ENCODE measurements at places on chromosomes 12 and 14.

DNA sequence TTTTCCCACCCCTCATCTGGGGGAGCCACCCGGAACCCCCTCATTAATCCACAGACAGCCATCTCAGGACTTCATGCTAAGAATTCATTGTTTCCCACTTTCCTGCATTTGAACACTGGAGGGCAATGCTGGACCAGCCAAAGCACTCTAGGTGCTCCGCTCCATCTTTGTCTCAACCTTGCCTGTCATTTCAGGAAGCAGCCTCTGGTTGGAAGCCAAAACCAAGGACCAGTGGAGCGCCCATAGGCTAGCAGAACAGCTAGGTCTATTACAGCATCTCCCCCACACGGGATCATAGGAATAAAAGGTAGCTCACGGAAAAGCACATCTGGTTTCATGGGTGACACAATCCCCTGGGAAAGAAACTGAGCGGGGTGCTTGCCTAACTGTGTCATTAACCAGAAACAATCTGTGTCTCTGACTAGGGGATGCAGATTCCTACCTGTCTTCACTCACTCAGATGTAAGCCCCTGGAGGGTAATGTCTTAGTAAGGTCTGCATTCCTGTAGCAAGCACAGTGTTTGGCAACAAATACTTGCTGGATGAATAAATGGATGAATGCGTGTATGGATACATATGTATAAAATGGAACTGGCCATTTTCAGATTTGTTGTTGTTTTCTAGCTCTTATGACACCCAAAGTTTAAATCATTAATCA, 197.0 kb downstream of the DAD1 start:
- no peak overlapping the region for H3K27ac ChIP-seq
- no peak overlapping the region for H3K4me3 ChIP-seq

- no peak overlapping the region for H3K27ac ChIP-seq
- DNase-seq, result no peak
- H3K4me3 ChIP-seq, result no peak overlapping the region
- H3K4me1 ChIP-seq, result peaks cover 10% of the 10 kb centered on the region
- peaks cover 7% of the 10 kb centered on the region for H3K27me3 ChIP-seq
- H3K36me3 ChIP-seq, result peaks cover 1% of the 10 kb centered on the region
These were observed 322.2 kb downstream of the AEBP2 start for GRCh38 chr12:19761463-19761862.

GRCh38 chr12:52975204-52975603, 26.3 kb downstream of the KRT18 start:
- H3K27me3 ChIP-seq, result peaks cover 39% of the 10 kb centered on the region
- H3K36me3 ChIP-seq, result no peaks in the 10 kb centered on the region
- H3K4me3 ChIP-seq, result no peak overlapping the region
- no peak for DNase-seq
- peaks cover 8% of the 10 kb centered on the region for H3K4me1 ChIP-seq
- no peak overlapping the region for H3K27ac ChIP-seq

DNA sequence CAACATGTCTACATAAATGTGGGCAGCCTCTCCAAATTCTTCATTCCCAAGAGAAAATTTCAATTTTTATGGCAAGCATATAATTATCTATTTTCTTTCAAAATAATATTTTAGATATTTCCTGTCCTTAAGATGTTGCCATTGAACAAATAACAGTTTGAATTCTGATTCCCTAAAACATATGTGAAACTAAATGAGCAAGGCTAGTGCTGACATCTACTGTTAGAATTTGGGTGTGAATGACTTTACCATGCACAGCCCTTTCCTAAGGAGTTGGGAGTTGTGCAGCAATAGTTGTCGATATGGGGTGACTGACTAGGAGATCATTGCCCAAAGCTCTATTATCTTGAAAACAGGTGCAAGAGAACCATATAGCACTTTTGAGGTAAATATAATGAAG, 108.2 kb upstream of the SLC38A4 start:
- no peak overlapping the region for H3K27ac ChIP-seq
- no peak for DNase-seq
- no peaks in the 10 kb centered on the region for H3K36me3 ChIP-seq
- H3K4me3 ChIP-seq, result no peak overlapping the region

GRCh38 chr12:33322519-33322918, 117.1 kb downstream of the SYT10 start:
- H3K4me1 ChIP-seq, result no peaks in the 10 kb centered on the region
- H3K27me3 ChIP-seq, result no peaks in the 10 kb centered on the region
- H3K36me3 ChIP-seq, result no peaks in the 10 kb centered on the region
- H3K4me3 ChIP-seq, result no peak overlapping the region

GRCh38 chr12:18277196-18277595, 15.9 kb downstream of the PIK3C2G start:
- no peaks in the 10 kb centered on the region for H3K36me3 ChIP-seq
- no peaks in the 10 kb centered on the region for H3K4me1 ChIP-seq
- no peak overlapping the region for H3K27ac ChIP-seq
- no peak overlapping the region for H3K4me3 ChIP-seq
- no peaks in the 10 kb centered on the region for H3K27me3 ChIP-seq

- DNase-seq, result no peak
- H3K36me3 ChIP-seq, result no peaks in the 10 kb centered on the region
- peaks cover 27% of the 10 kb centered on the region for H3K27me3 ChIP-seq
- H3K27ac ChIP-seq, result no peak overlapping the region
- H3K4me3 ChIP-seq, result no peak overlapping the region
- H3K4me1 ChIP-seq, result no peaks in the 10 kb centered on the region
These were observed 3.0 kb downstream of the PLEKHH1 start for GRCh38 chr14:67536087-67536486.

- no peak for DNase-seq
- no peaks in the 10 kb centered on the region for H3K4me1 ChIP-seq
- no peak overlapping the region for H3K27ac ChIP-seq
These were observed 63.8 kb downstream of the FAR2 start for GRCh38 chr12:29212682-29213403.

GRCh38 chr12:121443193-121443870, 43.4 kb downstream of the RNF34 start:
- H3K27ac ChIP-seq, result peak overlapping the region; percentile 72
- no peak overlapping the region for H3K4me3 ChIP-seq
- H3K36me3 ChIP-seq, result peaks cover 2% of the 10 kb centered on the region

GRCh38 chr12:127787544-127787943, 479.4 kb upstream of the TMEM132C start:
- H3K4me1 ChIP-seq, result no peaks in the 10 kb centered on the region
- H3K27ac ChIP-seq, result no peak overlapping the region
- H3K4me3 ChIP-seq, result no peak overlapping the region
- H3K27me3 ChIP-seq, result no peaks in the 10 kb centered on the region
- no peak for DNase-seq
- no peaks in the 10 kb centered on the region for H3K36me3 ChIP-seq

- peaks cover 5% of the 10 kb centered on the region for H3K4me1 ChIP-seq
- H3K27me3 ChIP-seq, result no peaks in the 10 kb centered on the region
These were observed 109.3 kb downstream of the VRK1 start for GRCh38 chr14:96906434-96906833.

GRCh38 chr14:69979882-69980281, 100.7 kb downstream of the SMOC1 start:
- DNase-seq, result no peak
- H3K4me3 ChIP-seq, result no peak overlapping the region
- no peaks in the 10 kb centered on the region for H3K4me1 ChIP-seq
- peaks cover 26% of the 10 kb centered on the region for H3K27me3 ChIP-seq
- H3K36me3 ChIP-seq, result no peaks in the 10 kb centered on the region

DNA sequence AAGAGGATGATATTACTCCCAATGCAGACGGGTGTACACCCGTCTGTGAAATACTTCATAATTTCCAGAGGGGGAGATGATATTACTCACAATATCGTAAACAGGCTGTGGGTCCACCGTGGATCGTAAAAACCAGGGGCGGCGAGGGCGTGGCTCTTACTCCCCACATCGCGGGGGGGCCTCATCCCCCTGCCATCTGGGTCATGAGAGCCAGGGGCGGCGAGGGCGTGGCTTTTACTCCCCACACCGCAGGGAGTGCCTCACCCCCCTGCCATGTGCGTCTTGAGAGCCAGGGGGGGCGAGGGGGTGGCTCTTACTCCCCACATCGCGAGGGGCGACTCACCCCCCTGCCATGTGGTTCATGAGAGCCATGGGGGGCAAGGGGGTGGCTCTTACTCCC, 86.2 kb upstream of the GNG2 start:
- peaks cover 8% of the 10 kb centered on the region for H3K4me1 ChIP-seq
- no peak for DNase-seq
- no peak overlapping the region for H3K4me3 ChIP-seq
- no peaks in the 10 kb centered on the region for H3K36me3 ChIP-seq
- no peak overlapping the region for H3K27ac ChIP-seq

- DNase-seq, result no peak
- H3K4me1 ChIP-seq, result peaks cover 19% of the 10 kb centered on the region
- no peak overlapping the region for H3K4me3 ChIP-seq
- H3K27me3 ChIP-seq, result no peaks in the 10 kb centered on the region
- H3K27ac ChIP-seq, result no peak overlapping the region
These were observed 9.1 kb downstream of the GSG1 start for GRCh38 chr12:13094367-13094766.

- H3K27ac ChIP-seq, result no peak overlapping the region
- H3K4me1 ChIP-seq, result no peaks in the 10 kb centered on the region
- no peak for DNase-seq
- H3K27me3 ChIP-seq, result no peaks in the 10 kb centered on the region
- no peak overlapping the region for H3K4me3 ChIP-seq
These were observed 74.1 kb downstream of the KIF26A start for GRCh38 chr14:104212206-104213095.

- H3K27ac ChIP-seq, result no peak overlapping the region
- H3K27me3 ChIP-seq, result no peaks in the 10 kb centered on the region
- peaks cover 5% of the 10 kb centered on the region for H3K36me3 ChIP-seq
- no peak for DNase-seq
- H3K4me3 ChIP-seq, result no peak overlapping the region
These were observed 58.3 kb upstream of the ISM2 start for GRCh38 chr14:77556946-77557345.

GRCh38 chr12:10709808-10710207, 13.3 kb downstream of the YBX3 start:
- no peak overlapping the region for H3K4me3 ChIP-seq
- no peaks in the 10 kb centered on the region for H3K27me3 ChIP-seq
- H3K36me3 ChIP-seq, result peaks cover 15% of the 10 kb centered on the region
- H3K4me1 ChIP-seq, result no peaks in the 10 kb centered on the region

DNA sequence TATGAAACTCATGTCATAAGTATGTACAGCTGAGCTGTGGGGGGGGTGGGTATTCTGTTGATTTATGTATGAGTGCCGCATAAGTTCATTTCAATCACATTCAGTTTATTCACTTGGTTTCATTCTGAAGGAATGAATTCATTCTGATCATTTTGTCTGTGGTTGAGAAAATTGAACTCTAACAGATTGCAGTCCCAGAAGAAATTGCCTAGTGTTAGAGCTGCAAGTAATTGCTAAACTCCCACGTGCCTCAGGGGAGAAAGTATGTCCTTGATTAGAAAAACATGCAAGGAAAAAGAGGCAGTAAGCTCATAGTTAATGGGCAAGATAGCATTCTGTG, 442.4 kb upstream of the MGAT4C start:
- no peaks in the 10 kb centered on the region for H3K4me1 ChIP-seq
- H3K27ac ChIP-seq, result no peak overlapping the region
- no peaks in the 10 kb centered on the region for H3K36me3 ChIP-seq
- H3K27me3 ChIP-seq, result no peaks in the 10 kb centered on the region

- H3K27me3 ChIP-seq, result no peaks in the 10 kb centered on the region
- DNase-seq, result no peak
- H3K4me3 ChIP-seq, result no peak overlapping the region
- no peak overlapping the region for H3K27ac ChIP-seq
- no peaks in the 10 kb centered on the region for H3K36me3 ChIP-seq
- H3K4me1 ChIP-seq, result no peaks in the 10 kb centered on the region
These were observed 684.5 kb downstream of the C12orf50 start for GRCh38 chr12:87344699-87345098.

GRCh38 chr14:102044566-102044965, 42.3 kb downstream of the HSP90AA1 start:
- H3K27me3 ChIP-seq, result no peaks in the 10 kb centered on the region
- H3K27ac ChIP-seq, result no peak overlapping the region
- no peaks in the 10 kb centered on the region for H3K4me1 ChIP-seq
- no peak for DNase-seq
- H3K36me3 ChIP-seq, result peaks cover 1% of the 10 kb centered on the region
- no peak overlapping the region for H3K4me3 ChIP-seq

GRCh38 chr14:102342238-102342637, 20.5 kb downstream of the CINP start:
- H3K36me3 ChIP-seq, result peaks cover 9% of the 10 kb centered on the region
- no peak overlapping the region for H3K4me3 ChIP-seq
- H3K27ac ChIP-seq, result no peak overlapping the region
- H3K4me1 ChIP-seq, result no peaks in the 10 kb centered on the region

GRCh38 chr12:5510251-5510805, 78.4 kb downstream of the NTF3 start:
- no peaks in the 10 kb centered on the region for H3K36me3 ChIP-seq
- DNase-seq, result no peak
- H3K4me1 ChIP-seq, result peaks cover 5% of the 10 kb centered on the region
- H3K4me3 ChIP-seq, result no peak overlapping the region
- H3K27ac ChIP-seq, result no peak overlapping the region
- peaks cover 13% of the 10 kb centered on the region for H3K27me3 ChIP-seq

DNA sequence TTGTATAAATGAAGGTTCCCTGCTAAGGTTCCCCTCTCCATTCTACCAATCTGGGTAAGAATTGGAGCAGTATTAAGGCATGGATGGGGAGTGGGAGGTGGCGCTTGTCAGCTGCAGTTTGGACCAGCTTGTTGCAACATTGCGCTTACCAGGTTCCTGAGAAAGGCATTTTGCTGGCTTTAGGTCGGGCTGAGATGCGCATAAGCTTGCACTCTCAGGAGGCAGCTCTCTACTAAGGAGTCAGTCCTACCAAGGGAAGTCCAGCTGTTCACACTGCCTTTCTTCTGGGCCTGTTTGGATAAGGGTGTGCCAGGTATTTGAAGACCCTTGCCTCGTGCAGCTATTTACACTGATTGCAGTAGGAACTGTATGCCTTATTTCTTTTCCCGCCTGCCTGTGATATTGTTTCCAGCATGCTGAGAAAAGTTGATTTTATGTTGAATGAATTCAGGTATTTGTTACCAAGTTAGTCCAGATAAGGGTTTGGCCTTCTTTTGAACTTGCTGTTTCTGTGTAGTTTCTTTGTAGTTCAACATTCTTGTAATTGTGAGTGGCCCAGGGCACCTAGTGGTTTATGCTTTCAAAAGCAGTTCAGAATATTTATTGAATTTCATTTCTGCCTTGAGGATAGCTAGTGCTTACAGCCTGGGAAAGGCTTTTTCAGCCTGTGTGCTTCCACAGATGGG, 2.6 kb downstream of the MLEC start:
- H3K27me3 ChIP-seq, result no peaks in the 10 kb centered on the region
- H3K4me3 ChIP-seq, result peak overlapping the region; percentile 100
- peaks cover 7% of the 10 kb centered on the region for H3K36me3 ChIP-seq
- no peak for DNase-seq

- H3K27ac ChIP-seq, result no peak overlapping the region
- H3K4me1 ChIP-seq, result peaks cover 4% of the 10 kb centered on the region
- no peak overlapping the region for H3K4me3 ChIP-seq
- H3K36me3 ChIP-seq, result no peaks in the 10 kb centered on the region
These were observed 64.8 kb upstream of the HIF1A start for GRCh38 chr14:61630399-61631044.

GRCh38 chr12:110102255-110102654, 21.9 kb upstream of the IFT81 start:
- DNase-seq, result peak; percentile 30
- peaks cover 10% of the 10 kb centered on the region for H3K4me1 ChIP-seq
- no peak overlapping the region for H3K27ac ChIP-seq

Data from activated T-cell treated with anti-CD3 and anti-CD28 coated beads, Interleukin-2, amount 50 U/mL, for 72 hours (primary cell).